ENCODE measurements at places on chromosomes 7 and 10.
A peak's percentile ranks its signal among the peaks of the same experiment; 100 is the strongest.

GRCh38 chr7:17814058-17814457 is 126.2 kb downstream of the SNX13 start:
- no peak for DNase-seq

DNA sequence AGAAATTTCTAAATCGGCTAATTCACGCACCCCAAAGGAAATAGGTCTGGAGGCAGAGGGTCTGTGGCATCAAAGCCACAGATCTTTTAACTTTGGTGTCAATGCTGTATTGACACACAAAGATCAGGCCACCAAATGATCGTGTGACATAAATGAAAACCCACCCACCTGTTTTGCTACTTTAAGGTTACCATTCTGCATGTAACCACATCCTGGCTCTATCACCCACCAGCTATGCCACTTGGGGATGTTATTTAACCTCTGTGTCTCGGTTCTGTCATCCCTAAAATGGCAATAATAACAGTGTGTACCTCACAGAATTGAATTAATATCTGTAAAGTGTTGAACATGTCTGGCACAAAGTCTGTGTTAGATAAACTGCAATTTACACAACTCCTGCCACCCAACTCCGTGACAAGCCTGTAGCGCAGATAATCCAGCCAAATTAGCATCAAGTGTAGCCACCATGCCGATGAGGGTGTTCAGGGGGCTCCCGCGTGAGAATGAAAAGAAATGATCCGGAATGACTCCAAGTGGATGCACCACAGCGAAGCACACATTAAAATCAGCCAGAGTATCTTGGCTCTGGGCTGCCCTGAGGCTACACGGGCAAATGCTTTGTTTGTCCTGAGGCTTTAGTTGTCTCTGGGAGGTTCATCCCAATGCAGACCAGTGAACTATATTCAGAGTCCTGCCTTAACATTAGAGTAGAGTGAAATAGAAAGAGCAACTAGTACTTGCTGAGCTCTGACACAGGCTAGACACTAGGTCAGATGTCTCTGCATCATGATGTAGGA is 158.4 kb upstream of the NEBL start:
- no peak for DNase-seq

- no peak for DNase-seq
These were observed 2.2 kb downstream of the PDZD7 start for GRCh38 chr10:101028446-101029337.

- no peak for DNase-seq
These were observed 266.6 kb downstream of the DNAJB9 start for GRCh38 chr7:108836256-108836655.

DNA sequence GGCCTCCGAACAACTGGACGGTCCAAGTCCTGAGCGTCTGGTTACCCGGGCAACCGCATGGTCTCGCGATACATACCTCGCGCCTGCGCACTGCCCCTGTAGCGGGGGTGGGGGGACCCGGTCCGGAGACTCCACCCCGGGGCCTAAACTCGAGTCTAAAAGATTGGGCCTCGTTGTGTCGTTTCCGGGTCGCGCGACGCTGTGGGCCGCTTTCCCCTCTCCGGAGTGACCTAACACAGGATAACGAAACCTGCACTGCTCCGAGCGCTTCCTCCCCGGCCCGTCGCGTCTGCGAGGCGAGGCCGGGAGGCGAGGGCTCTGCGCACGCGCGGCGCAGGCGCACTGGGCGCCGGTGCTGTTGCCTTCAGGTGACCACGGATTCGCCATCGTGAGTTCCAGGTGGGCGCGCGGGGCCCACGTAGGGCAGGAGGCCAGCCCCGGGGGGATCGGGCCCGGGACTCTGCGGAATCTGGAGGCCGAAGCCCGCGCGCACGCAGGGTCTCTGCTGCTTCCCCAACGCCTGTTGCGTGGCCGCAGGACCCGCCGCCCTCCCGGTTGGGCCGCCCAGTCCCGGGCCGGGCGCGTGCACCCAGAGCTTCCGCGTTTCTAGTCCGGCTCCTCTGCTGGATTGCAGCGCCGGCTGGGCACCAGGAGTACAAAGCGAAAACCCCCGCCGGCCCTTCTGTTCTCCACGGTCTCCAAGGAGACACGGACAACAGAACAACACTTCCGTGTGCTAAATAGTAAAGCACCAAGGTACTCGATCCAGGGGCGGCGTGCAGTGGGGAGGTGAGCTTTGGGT is at the start of gene RPP38:
RPP38 (plus strand) TSS at position 345 of the 802 bp plus-strand sequence. CDS start 5,960 bp downstream, outside the sequence.
- peak; percentile 93 for DNase-seq

- DNase-seq: no peak
These were observed 8.4 kb upstream of the LYZL2 start for GRCh38 chr10:30637881-30638467.

DNA sequence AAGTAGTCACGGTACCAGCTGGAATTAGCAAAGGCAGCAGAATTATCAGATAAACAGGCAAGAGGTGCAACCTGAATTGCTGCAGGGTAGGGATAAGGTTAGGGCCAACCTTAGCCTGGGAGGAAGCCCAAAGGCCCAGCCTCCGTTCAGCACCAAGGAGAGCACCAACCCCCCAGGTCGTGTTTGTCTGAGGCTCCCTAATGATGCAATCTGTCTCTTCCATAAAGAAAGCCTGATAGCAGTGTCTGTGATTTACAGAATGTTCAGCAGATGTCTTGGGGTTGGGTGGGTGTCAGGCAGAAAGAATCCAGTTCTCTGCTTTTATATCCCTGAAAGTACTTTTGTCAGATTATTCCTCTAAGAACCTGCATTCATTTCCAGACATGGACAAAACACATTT is 328.4 kb upstream of the AOAH start:
- no peak for DNase-seq

DNA sequence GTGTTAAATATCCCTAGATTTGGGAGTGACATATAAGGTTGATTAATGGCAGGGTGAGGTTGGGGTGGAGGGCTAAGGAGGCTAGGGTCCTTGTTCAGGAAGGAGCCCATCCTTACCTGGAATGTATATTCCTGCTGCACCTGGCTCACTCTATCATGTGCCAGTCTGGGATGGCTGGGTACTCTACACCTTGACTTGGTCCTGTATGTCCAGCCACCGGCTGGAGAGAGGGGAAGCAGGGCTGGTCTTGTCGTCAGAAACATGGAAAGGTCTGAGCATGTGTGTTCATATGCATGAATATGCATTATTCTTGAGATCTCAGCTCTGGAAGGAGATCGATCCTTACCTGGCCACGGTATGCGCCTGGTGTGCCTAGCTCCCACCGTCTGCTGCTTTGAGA is 33.2 kb downstream of the TMEM270 start:
- no peak for DNase-seq

DNA sequence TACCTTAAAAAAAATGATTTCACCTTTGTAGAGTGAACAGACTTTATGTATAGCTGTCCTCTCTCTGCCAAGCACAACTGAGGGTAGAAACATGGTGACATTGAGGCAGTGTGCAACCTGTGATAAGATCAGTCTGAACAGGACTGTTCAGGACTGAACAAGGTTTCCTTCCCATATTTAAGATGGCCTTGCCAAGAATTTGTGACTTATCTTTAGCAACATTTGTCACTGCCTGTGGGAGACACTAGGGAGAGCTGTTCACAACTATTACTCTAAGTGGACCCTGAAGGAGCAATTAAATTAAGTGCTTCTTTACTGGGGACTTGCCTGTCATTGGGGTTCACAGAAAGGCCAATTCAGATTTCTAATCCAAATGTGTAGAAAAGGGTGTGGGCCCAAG is 6.7 kb downstream of the OR13A1 start:
- no peak for DNase-seq

DNA sequence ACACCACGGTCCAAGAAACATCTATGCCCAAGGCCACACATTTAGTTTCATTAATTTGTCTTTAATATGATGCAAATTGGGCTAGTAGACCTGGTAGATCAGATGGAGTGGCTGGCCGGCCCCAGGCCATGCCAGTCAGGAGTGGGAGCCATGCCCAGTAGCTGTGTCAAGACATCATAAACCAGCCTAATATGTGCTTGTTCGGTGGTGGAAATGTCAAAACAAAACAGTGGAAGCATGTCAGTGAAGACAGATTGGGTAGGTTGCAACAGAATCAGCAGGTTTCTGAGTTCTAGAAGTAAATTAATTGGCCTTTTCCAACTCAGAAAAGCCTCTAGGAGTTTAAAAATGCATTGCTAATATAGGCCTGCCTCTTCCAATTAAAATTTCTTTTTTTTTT is 124.7 kb downstream of the NRP1 start:
- no peak for DNase-seq

DNA sequence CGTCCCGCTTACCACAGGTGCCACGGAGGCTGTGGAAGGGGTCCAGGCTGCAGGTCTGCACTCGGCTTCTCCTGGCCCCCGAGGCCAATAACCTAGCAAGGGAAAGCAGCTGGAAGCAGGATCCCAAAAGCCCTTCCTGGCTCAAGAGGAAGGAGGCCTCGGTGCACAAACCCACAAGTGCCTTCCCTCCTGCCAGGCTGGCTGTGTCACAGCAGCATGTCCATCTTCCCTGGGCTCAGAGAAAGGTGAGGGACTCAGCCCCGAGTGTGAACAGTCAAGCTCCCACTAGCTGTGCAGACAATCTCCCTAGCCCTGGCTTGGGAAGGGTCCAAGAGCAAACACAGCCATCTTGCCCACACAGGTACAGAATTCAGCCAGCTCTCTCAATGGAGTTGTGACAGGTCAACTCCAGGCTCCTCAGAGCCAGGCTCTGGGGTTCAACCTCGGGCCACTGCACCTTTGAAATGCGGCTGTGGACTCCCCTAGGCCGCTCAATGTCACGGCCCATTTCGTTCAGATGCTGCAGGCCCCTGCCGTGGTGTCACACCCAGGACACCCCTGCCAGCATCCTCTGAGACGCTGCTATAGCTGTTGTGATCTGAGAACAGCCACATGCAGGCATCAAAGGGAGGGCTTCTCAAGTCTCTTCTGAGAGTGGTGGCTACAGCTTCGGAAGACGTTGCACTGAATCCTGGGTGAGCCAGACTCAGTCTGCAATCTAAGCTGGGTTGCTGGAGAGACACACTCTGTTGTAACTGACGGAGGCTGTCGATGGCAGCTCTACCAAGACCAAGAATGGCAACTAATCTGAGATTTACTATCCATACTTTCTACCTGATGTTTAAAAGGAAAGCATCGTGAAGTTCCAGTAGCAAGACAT is 137.9 kb downstream of the DIP2C start:
- no peak for DNase-seq

DNA sequence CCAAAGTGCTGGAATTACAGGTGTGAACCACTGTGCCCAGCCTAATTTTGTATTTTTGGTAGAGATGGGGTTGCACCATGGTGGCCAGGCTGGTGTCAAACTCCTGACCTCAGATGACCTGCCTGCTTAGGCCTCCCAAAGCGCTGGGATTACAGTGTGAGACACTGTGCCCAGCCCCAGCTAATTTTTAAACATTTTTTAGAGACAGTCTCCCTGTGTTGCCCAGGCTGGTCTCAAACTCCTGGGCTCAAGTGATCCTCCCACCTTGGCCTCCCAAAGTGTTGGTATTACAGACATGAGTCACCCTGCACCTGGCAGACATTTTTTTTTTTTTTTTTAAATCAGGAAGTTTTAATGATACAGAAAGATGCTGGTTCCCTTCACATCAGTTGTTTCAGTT is 15.5 kb downstream of the DENND10 start:
- DNase-seq: no peak

GRCh38 chr7:134828361-134828760 is 48.9 kb downstream of the CALD1 start:
- DNase-seq: no peak

DNA sequence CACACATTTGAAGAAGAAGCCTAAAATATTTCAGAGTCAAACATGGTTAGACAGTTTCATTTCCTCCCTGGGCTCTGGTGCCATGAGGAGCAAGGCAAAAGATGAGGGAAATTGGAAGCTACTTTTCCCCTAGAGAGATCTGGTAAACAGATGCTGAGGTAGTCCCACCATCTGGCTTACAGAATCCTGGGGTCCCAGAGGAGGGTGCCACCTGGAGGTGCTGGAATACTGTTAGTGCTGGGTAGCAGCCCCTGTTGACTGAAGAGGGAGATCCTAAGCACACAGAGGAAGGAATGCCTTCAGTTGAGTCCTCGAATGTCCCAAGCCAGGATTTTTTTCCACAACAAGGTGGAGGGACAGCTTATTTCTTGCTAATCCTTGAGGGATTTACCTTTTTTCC is 160.1 kb downstream of the FZD1 start:
- DNase-seq: no peak

DNA sequence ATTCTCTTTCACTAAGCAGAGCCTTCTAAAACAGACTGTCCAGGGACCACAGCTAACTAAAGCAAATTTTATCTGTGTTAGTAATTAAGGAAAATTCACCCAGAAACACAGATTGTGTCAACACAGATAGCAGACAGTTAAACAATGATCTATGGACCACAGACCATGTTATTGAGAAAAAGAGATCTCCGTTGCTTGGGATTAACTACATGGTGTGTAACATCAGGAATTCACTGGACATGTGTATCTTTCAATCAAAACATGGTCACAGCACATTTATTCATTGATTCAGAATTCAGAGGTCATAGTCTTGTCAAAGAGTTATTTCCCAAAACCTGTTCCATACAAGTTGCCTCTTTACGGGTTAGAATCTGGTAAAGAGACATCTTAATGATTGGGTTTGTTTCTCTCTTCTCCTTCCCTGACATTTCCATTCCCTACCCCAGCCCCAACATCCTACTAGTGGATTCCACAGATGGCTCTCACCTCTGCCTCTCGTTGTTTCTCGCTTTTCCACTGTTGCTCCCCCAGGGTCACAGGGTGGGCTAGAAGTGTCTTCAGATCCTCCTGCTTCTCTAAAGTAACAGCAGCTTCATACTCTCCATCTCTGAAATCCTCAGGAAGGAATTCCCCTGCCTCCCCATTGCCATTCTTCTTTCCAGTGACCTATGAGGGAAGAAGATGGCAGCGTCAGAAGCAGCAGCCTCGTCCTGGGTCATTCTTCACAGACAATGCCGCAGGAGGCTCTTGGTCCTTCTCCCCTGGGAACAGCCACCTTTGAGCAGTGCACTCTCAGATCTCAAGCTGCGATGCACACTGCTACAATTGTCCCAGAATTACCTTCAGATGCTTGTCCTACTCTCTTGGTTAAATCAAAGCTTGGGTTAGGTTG is 958 bp downstream of the ANKRD1 start:
- no peak for DNase-seq

GRCh38 chr7:53806119-53806518 is 736.1 kb upstream of the VSTM2A start:
- no peak for DNase-seq

DNA sequence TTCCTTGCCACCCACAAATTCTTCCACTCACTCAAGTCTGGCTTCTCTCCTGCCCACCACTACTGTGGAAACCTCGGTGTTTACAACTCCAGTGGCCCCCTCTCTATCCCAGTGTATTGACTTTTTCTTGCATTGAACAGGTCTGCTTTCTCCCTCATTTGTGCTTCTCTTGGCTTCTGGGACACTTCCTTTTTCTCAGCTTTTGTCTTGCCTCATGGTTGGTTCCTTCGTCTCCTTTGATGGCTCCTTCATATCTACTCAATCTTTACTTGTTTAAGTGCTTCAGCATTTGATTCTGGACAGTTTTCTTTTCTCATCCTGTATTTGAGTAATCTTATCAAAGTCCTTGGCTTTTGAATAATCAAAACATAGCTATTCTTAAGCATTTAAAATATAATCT is 35.9 kb upstream of the FAM3C start:
- DNase-seq: no peak

GRCh38 chr10:77711683-77712049 is 74.1 kb upstream of the KCNMA1 start:
- no peak for DNase-seq

- no peak for DNase-seq
These were observed 37.2 kb upstream of the RAPGEF5 start for GRCh38 chr7:22393913-22394729.

All from CD4-positive, alpha-beta T cell treated with Interleukin-2 at 100 ng/mL for 4 hours (primary cell).